ENCODE measurements at places on chromosomes 3 and 15. TPM values are rescaled to one million over a fixed set of nuclear protein-coding genes. Genes with fewer than 3 reads are reported as not detected.

- DNase-seq: no peak
Measured at GRCh38 chr3:181267312-181267711, 277.8 kb upstream of the DNAJC19 start.

DNA sequence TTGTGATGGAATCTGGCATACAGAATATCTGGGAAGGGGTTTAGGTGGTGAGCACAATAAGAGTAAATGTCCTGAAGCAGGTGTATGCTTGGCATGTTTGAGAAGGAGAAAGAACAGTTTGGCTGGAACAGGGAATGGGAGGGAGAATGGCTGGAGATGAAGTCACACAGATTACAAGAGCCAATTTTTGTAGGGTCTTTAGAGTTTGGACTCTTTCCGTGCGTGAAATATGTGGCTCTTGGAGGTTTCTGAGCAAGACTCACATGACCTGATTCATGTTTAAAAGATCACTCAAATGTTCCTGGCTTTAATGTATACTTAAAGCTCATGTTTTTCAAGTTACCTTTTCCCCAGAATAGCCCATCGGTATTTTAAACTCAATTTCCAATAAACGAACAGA lies 32.8 kb downstream of the SPRED1 start:
- DNase-seq: no peak

- DNase-seq: no peak
Measured at GRCh38 chr3:133282236-133282635, 117.6 kb upstream of the BFSP2 start.

GRCh38 chr3:114879059-114880031 lies 267.7 kb downstream of the ZBTB20 start:
- DNase-seq: no peak

- no peak for DNase-seq
Measured at GRCh38 chr15:57442335-57442734, 66.0 kb downstream of the CGNL1 start.

GRCh38 chr3:19103510-19103909 lies 44.8 kb upstream of the KCNH8 start:
- no peak for DNase-seq

DNA sequence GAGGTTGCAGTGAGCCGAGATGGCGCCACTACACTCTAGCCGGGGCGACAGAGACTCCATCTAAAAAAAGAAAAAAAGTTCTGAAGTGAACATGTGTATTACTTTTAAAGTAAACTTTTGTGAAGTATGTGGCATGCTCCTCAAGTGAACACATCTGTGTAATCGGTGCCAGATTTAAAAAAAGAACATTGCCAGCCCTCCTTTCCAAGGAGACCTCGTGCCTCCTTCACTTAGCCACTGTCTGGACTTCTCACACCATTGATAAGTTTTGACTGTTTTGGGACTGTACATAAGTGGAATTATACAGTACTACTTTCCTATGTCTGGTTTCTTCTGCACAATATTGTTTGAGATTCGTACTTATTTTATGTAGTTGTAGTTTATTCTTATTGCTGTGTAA lies 140.4 kb downstream of the UBE2E2 start:
- no peak for DNase-seq

DNA sequence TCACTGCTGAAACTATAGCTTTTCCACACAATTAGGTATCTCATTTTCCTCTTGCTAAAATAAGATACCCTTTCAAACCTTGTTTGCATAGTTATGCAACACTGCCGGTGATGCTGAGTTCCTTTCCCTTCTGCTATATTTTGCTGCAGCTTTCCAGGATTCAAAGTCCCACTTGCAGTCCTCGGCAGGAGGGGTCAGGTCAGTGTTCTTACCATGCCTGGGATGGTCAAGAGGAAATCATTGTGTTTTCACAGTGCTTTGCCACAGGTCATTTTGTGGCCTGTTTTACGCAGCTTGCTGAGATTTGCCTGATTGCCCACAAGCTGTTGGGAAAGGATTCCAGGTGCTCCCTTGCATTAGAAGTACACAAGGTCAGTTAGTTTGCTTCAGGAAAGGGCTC lies 156.9 kb downstream of the B3GALNT1 start:
- no peak for DNase-seq

- no peak for DNase-seq
Measured at GRCh38 chr3:27508424-27508823, 24.2 kb upstream of the SLC4A7 start.

- peak; percentile 69 for DNase-seq
Measured at GRCh38 chr15:99385865-99386264, 134.6 kb downstream of the LRRC28 start.

DNA sequence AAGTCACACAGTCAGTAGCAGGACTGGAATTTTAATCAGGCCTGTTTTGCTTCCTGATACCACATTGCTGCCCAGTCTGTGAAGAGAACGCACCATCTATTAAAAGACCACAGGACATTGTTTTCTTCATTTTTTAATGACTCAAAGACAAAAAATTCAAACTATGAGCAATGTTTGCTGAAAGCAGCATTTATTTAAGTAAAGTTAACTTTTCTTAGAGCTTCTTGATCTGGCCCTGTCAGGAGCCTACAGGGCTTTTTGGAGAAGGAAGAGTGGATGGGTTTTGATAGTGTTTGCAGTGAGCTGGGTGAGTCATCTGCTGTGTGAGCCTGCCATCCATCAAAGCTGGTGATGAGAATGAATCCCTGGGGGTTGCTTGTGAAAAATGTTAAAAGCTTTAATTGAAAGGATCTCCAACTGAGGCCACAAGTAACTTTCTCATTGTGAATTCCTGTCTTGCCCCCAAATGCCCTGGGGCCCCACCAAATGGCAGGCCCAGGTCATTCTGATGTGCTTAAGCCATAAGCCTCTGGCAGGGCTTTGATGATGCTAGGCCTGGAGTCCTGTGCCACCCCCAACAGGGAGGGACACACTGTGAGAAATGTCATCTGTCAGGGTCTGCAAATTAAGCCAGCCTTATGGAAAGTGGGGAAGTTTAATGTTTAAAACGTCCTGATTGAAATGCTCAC lies 136.2 kb upstream of the PFN2 start:
- no peak for DNase-seq

The SSUH2 gene
- total RNA-seq: 4.5 TPM

The KLHL40 gene
- total RNA-seq: not detected

The CHL1 gene
- total RNA-seq: 9.1 TPM

The ITIH1 gene
- not detected for total RNA-seq

The DGKG gene
- 6.7 TPM for total RNA-seq

All from mucosa of descending colon (tissue), 3 donors.